ENCODE measurements at places on chromosomes 13 and 19.

DNA sequence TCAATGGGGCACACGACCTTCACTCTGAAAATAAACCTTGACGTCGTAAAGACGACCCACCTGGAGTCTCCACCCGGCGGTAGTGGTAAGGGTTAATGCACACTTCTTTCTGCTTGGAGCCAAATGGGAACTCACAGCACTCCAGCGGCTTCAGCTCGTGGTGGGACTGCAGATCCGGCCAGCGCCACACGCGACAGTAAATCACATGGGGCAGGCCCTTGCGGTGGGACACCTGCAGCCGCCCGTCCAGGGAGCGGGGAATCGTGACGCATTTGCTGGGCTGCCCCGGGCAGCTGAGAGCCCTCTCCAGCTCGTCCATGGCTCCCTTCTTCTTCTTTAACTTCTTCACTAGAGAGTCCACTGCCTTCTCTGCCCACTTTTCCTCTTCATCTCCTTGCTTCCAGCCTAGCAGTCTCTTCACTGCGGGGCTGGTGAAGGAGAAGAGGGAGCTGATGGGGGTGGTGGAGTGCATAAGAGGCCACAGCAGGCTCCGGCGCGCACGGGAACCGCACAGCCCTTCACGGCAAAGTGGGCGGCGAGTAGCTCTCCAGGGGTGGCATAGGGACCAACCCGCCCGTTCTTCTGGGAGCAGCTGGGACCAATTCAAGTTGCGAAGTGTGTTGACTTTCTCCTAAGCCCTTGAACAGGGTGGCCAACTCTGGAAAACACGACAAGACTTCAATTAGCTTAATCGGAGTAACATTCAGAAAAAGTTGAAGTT is 40.7 kb downstream of the SMAD9 start:
- peaks cover 8% of the 10 kb centered on the region for H3K4me1 ChIP-seq
- H3K27ac ChIP-seq, result no peak overlapping the region
- H3K4me3 ChIP-seq, result no peak overlapping the region
- no peak for DNase-seq

- H3K27ac ChIP-seq, result no peak overlapping the region
- no peaks in the 10 kb centered on the region for H3K27me3 ChIP-seq
- no peaks in the 10 kb centered on the region for H3K4me1 ChIP-seq
- H3K36me3 ChIP-seq, result no peaks in the 10 kb centered on the region
- H3K4me3 ChIP-seq, result no peak overlapping the region
Observed at GRCh38 chr13:73224703-73225102, 165.9 kb downstream of the KLF5 start.

- peaks cover 12% of the 10 kb centered on the region for H3K4me1 ChIP-seq
- peak overlapping the region; percentile 60 for H3K4me3 ChIP-seq
- no peak for DNase-seq
- H3K27ac ChIP-seq, result peak overlapping the region; percentile 25
- H3K36me3 ChIP-seq, result no peaks in the 10 kb centered on the region
Observed at GRCh38 chr19:41350735-41351338, 2.9 kb downstream of the TGFB1 start.

GRCh38 chr13:108020027-108020426 is 195.3 kb downstream of the LIG4 start:
- no peak overlapping the region for H3K27ac ChIP-seq
- H3K27me3 ChIP-seq, result no peaks in the 10 kb centered on the region
- H3K4me3 ChIP-seq, result no peak overlapping the region

GRCh38 chr13:39821977-39822376 is 166.5 kb downstream of the COG6 start:
- peaks cover 9% of the 10 kb centered on the region for H3K4me1 ChIP-seq
- DNase-seq, result no peak
- H3K36me3 ChIP-seq, result no peaks in the 10 kb centered on the region
- peak overlapping the region; percentile 37 for H3K27ac ChIP-seq

DNA sequence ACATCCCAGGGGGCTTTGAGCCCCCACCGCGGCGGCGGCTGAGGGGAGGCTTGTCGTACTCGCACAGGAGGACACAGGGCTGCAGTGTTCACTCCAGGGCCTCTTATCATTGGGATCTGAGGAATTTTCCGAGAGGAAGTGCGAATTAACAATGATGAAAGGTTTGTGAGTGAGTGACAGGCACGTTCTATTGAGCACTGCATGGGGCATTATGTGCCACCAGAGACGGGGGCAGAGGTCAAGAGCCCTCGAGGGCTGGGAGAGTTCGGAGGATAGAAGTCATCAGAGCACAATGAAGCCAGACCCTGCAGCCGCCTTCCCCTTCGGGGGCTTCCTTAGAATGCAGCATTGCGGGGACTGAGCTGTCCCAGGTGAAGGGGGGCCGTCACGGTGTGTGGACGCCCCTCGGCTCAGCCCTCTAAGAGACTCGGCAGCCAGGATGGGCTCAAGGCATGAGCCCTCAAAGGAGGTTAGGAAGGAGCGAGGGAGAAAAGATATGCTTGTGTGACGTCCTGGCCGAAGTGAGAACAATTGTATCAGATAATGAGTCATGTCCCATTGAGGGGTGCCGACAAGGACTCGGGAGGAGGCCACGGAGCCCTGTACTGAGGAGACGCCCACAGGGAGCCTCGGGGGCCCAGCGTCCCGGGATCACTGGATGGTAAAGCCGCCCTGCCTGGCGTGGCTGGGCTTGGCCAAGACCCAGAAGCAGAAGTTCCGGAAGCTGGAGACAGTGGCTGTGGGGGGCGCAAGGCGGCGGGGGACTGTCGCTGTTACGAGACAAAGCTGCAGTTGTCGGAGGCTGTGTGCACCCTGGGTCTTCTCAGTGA is 53.9 kb downstream of the MCF2L start:
- H3K27ac ChIP-seq, result no peak overlapping the region
- H3K4me1 ChIP-seq, result no peaks in the 10 kb centered on the region
- H3K27me3 ChIP-seq, result no peaks in the 10 kb centered on the region
- no peaks in the 10 kb centered on the region for H3K36me3 ChIP-seq
- no peak for DNase-seq

- no peak for DNase-seq
- H3K4me1 ChIP-seq, result no peaks in the 10 kb centered on the region
- H3K4me3 ChIP-seq, result no peak overlapping the region
- H3K27me3 ChIP-seq, result no peaks in the 10 kb centered on the region
- no peaks in the 10 kb centered on the region for H3K36me3 ChIP-seq
Observed at GRCh38 chr13:30898070-30898469, 8.0 kb upstream of the MEDAG start.

- no peak overlapping the region for H3K27ac ChIP-seq
- peaks cover 2% of the 10 kb centered on the region for H3K4me1 ChIP-seq
- DNase-seq, result no peak
- H3K27me3 ChIP-seq, result no peaks in the 10 kb centered on the region
- no peak overlapping the region for H3K4me3 ChIP-seq
Observed at GRCh38 chr13:49062297-49062896, 86.7 kb downstream of the FNDC3A start.

DNA sequence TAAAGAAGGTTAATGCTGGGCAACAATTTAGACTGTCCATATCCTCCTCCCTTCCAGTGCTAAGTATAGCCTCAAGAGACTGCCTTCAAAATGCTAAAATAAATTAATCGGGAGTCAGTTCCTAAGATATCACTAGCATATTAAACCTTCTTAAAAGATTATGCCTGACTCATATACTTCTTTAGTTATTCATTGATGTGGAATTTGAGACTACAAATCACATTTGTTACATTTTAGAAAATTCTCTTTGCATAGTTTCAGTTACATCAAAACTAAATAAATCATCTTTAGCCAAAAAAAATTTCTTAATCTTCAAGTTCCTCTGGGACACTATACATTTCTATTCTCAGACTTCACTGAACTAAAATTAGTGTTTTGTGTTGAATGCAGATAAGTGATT is 769.1 kb downstream of the PCDH9 start:
- no peaks in the 10 kb centered on the region for H3K27me3 ChIP-seq
- no peaks in the 10 kb centered on the region for H3K36me3 ChIP-seq
- H3K27ac ChIP-seq, result no peak overlapping the region
- H3K4me1 ChIP-seq, result no peaks in the 10 kb centered on the region
- no peak for DNase-seq
- no peak overlapping the region for H3K4me3 ChIP-seq

DNA sequence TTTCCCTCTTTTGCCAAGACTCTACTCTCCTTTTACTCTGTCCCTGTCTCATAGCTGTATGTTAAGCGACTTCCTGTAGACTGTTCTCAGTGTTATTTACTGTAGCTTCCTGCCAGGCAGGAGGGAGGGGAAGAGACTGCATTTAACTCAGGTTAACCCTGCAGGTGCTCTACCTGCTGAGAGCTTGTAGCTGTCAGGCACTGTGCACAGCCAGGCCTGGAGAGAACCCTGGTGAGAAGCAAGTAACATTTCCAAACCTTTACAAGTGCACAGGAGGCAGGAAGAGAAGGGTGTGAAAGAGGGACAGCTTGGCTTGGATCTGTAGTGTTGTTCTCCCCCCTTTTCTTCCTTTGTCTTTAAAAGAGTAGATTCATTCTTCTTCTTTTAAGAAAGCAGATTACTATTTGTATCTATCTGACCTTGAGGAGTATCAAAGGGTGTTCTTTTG is 167.1 kb downstream of the LMO7 start:
- DNase-seq, result no peak
- H3K36me3 ChIP-seq, result no peaks in the 10 kb centered on the region
- H3K27me3 ChIP-seq, result no peaks in the 10 kb centered on the region
- no peak overlapping the region for H3K27ac ChIP-seq
- H3K4me3 ChIP-seq, result no peak overlapping the region
- H3K4me1 ChIP-seq, result no peaks in the 10 kb centered on the region

DNA sequence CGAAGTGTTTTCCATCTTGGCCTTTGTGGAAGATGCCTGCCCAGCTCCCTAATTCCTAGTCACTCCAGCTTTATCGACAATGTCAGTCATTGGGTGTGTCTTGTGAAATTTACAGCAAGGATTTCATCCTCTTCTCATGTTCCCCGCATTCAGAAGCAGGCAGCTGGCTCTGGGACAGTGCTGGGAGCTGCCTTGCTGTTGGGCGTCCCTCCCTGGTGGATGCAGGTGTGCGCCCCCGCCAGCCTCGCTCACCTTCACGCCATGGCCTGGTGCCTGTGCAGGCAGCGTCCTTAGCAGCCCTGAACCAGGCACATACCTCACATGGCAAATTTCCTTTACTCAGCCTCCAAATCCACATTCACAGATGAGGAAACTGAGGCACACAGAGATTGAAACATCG is 39.7 kb upstream of the TFDP1 start:
- H3K4me1 ChIP-seq, result peaks cover 2% of the 10 kb centered on the region
- H3K27ac ChIP-seq, result no peak overlapping the region
- H3K27me3 ChIP-seq, result no peaks in the 10 kb centered on the region

- H3K4me3 ChIP-seq, result no peak overlapping the region
- H3K4me1 ChIP-seq, result no peaks in the 10 kb centered on the region
- H3K36me3 ChIP-seq, result no peaks in the 10 kb centered on the region
Observed at GRCh38 chr13:91567485-91568207, 169.2 kb downstream of the GPC5 start.

GRCh38 chr13:48977973-48978372 is 2.3 kb downstream of the FNDC3A start:
- peaks cover 1% of the 10 kb centered on the region for H3K4me1 ChIP-seq
- no peaks in the 10 kb centered on the region for H3K36me3 ChIP-seq
- peak overlapping the region; percentile 94 for H3K4me3 ChIP-seq
- H3K27ac ChIP-seq, result no peak overlapping the region
- DNase-seq, result no peak
- no peaks in the 10 kb centered on the region for H3K27me3 ChIP-seq

- no peak for DNase-seq
- no peaks in the 10 kb centered on the region for H3K36me3 ChIP-seq
- H3K27me3 ChIP-seq, result no peaks in the 10 kb centered on the region
- H3K4me1 ChIP-seq, result peaks cover 4% of the 10 kb centered on the region
- no peak overlapping the region for H3K27ac ChIP-seq
Observed at GRCh38 chr19:42113641-42114348, 18.5 kb downstream of the POU2F2 start.

GRCh38 chr13:112982281-112983041 is 13.4 kb downstream of the MCF2L start:
- H3K36me3 ChIP-seq, result no peaks in the 10 kb centered on the region
- H3K4me3 ChIP-seq, result no peak overlapping the region
- no peaks in the 10 kb centered on the region for H3K4me1 ChIP-seq
- H3K27ac ChIP-seq, result no peak overlapping the region

GRCh38 chr19:28176193-28176592 is 1036.8 kb downstream of the UQCRFS1 start:
- DNase-seq, result no peak
- H3K4me1 ChIP-seq, result no peaks in the 10 kb centered on the region
- no peaks in the 10 kb centered on the region for H3K27me3 ChIP-seq
- no peak overlapping the region for H3K27ac ChIP-seq
- no peaks in the 10 kb centered on the region for H3K36me3 ChIP-seq

GRCh38 chr13:112062571-112063570 is 4.1 kb upstream of the SOX1 start:
- no peaks in the 10 kb centered on the region for H3K4me1 ChIP-seq
- no peaks in the 10 kb centered on the region for H3K27me3 ChIP-seq
- H3K36me3 ChIP-seq, result no peaks in the 10 kb centered on the region
- H3K4me3 ChIP-seq, result no peak overlapping the region
- no peak for DNase-seq

DNA sequence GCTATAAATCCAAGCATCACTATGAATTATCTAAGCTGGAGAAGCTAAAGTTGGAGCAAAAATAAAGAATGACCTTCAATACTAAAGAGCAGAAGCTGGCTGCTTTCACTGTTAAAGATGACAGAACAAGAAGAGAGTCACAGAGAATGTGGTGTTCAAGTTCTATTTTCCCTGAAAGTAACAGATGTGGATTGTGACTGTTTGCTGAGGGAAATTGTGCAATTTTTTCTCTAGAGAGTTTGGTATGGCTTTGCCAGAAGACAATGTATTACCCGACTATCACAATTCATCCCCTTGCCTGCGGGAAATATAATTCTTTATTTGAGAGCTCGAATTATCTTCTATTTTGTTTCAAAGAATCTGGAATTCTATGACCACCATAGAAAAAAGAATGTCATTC is 83.1 kb downstream of the TNFSF13B start:
- H3K27ac ChIP-seq, result no peak overlapping the region
- H3K36me3 ChIP-seq, result no peaks in the 10 kb centered on the region
- no peak overlapping the region for H3K4me3 ChIP-seq
- no peaks in the 10 kb centered on the region for H3K4me1 ChIP-seq
- no peak for DNase-seq
- H3K27me3 ChIP-seq, result no peaks in the 10 kb centered on the region

- no peak overlapping the region for H3K4me3 ChIP-seq
- no peak overlapping the region for H3K27ac ChIP-seq
- H3K36me3 ChIP-seq, result no peaks in the 10 kb centered on the region
- H3K27me3 ChIP-seq, result no peaks in the 10 kb centered on the region
Observed at GRCh38 chr19:29508181-29508580, 17.6 kb upstream of the VSTM2B start.

GRCh38 chr19:32800191-32800590 is 69.4 kb downstream of the SLC7A9 start:
- no peak overlapping the region for H3K27ac ChIP-seq
- H3K27me3 ChIP-seq, result no peaks in the 10 kb centered on the region
- no peaks in the 10 kb centered on the region for H3K4me1 ChIP-seq
- no peak overlapping the region for H3K4me3 ChIP-seq
- no peaks in the 10 kb centered on the region for H3K36me3 ChIP-seq
- DNase-seq, result no peak

DNA sequence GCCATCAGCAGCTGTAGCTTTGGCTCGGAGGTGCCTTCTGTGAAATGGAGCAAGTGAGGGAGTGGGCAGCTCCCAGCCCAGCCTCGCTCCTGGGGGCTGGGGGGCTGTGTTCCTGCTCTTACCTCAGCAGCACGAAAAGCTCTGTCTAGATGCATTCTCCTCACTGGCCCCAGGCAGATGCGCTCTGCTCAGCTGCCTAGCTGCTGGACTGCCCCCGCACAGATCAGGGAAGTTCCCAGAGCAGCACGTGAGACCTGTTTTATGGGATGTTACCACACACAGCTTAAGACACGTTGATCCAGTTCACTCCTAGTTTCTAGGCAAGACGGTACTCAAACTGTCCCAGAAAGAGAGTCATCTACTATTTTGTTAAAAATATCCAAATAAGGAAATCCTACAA is 13.6 kb downstream of the LCP1 start:
- H3K27me3 ChIP-seq, result no peaks in the 10 kb centered on the region
- no peaks in the 10 kb centered on the region for H3K36me3 ChIP-seq
- H3K4me1 ChIP-seq, result no peaks in the 10 kb centered on the region
- H3K27ac ChIP-seq, result no peak overlapping the region

Measured in ovary (tissue), 10 donors.